ENCODE measurements at places on chromosomes 11 and 22.
A peak's percentile ranks its signal among the peaks of the same experiment; 100 is the strongest.

- DNase-seq: peak; percentile 41
These were observed 110.5 kb downstream of the ATG16L2 start for GRCh38 chr11:72924568-72925190.

- DNase-seq: no peak
These were observed 60.2 kb upstream of the LRRC4C start for GRCh38 chr11:41519696-41520095.

DNA sequence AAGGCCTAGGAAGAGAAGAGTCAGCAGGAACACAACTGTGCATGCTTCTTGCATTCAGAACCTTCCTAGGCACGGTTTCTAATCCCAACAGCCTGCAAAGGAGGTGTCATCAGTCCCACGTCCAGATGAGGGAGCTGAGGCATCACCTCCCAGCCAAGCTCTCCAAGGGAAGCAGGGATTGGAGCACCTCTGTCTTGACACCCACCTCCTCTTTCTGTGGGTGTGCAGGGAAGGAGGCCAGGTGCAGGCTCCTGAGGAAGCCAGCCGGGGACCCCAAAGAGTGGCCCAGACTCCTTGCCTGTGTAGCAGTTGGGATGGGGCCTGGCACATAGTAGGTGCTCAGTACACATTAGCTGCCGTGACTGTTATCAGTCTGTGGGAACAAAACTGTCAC lies 2.0 kb downstream of the PNPLA5 start:
- no peak for DNase-seq

DNA sequence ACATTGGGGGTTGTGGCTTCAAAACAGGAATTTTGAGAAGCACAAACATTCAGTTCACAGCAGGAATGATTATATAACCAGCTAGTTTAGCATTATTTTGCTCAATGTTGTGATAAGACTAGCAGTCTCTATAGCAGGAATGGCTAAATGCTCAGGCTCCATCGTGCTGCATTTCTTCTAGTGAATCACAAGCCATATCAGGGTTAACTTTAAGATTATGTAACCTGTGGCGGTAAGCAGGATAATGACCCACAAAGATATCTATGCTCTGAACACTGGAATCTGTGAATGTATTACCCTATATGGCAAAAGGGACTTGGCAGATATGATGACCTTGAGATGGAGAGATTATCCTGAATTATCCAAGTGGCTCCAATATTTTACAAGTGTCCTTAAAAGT lies 14.8 kb downstream of the FSHB start:
- no peak for DNase-seq

DNA sequence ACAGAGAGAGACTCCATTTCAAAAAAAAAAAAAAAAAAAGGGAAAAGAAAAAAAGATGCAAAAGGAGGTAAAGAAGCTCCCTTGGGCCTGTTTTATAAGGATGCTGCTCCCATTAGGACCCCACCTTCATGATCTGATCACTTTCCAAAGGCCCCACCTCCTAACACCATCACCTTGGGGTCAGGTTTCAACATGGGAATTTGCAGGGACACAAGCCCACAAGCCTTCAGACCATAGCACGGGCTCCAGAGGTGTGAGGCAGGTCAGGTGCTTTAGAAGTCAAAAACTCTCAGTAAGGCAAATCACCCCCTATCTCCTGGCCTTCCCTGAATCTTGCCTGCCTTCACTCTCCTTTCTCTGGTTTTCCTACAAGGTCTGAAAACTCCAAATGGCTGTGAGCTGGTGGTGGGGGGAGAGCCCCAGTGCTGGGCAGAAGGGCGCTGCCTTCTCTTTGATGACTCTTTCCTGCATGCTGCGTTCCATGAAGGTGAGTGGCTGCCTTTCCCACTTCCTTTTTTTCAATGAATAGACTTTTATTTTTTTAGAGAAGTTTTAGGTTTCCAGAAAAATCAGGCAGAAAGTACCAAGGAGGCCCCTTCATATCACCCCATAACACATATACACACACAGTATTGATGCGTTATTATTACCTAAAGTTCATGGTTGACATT lies 13.2 kb downstream of the ASPHD2 start:
- no peak for DNase-seq

DNA sequence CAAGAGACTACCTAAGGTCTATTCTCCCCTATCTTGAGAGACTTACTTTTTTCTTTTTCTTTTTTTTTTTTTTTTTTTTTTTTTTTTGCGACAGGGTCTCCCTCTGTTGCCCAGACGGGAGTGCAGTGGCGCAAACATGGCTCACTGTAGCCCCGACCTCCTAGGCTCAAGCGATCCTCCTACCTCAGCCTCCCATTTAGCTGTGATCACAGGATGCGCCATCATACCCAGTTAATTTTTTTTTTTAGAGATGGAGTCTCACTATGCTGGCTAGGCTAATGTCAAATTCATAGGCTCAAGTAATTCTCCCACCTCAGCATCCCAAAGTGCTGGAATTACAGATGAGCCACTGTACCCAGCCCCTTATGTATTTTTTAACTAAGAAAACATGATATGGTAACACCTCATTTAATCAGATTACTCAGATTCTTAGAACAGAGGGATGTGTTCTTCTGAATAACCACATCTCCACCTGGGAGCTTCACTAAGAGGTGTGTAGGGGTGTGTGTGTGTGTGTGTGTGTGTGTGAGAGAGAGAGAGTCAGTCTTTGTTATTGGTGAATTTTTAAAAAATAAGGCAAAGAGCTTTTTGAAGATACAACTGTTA lies 102.9 kb downstream of the USP35 start:
- DNase-seq: no peak

DNA sequence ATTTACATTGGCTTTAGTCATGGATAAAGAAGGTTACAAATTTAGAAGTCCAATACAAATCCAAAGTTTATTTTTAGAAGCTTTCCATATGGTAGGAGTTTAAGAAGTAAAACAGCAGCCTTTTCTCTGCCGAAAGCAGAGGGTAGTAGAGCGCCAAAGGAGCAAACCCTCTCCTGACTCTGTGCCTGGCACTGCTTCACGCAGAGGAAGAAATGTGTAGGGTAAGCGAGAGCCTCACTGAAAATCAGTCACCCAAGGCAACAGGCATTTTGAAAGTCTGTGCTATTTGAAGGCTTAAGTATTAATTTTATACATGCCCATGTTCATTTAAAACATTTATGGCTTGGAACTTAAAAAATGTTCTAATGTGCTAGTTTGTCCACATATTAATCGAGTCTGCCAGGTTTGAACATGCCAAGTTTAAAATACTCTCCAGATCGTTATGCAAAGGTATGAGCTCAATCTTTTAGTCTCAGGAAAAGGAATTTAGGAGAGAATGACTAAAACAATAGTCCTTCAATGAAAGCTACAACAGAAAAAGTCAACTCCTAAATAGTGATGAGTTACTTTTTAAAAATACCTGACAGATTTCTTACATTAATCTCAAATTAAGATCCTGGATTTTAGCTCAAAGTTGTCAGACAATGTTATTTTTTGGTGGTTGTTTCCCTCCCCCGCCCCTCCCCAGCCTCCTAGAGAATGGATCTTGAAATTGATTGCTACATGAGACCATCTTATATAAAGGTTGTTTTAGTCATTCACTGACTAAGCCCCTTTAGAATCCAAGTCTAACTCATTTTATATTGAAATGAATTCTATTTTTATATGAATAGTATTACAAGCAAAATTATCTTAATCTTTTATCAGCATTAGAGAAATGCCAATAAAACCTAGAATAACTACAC lies 38.7 kb downstream of the MRTFA start:
- no peak for DNase-seq

DNA sequence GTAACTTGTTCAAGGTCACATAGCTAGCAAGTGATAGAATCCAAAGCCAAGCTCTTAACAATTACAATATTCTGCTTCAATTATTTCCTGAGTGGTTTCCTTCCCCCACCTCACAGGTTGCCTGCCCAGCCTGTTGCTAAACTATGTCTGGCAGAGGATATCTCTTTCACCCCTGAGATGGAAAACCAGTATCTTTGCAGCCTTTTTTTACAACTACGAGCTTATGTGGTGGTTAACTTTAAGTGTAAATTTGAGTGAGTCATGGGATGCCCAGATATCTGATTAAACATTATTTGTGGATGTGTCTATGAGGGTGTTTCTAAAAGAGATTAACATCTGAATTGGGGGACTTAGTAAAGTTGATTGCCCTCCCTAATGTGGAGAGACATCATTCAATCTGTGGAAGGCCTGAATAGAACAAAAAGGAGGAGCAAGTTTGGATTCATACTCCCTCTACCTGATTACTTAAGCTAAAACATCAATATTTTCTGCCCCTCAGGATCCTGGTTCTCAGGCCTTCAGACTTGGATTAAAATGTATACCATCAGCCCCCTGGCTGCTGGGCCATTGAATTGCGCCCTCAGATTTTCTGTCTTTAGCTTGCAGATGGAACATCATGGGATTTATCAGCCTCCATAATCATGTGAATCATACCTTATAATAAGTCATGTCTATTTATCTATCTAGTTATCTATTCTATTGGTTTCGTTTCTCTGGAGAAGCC lies 911.9 kb downstream of the METTL15 start:
- DNase-seq: peak; percentile 4

DNA sequence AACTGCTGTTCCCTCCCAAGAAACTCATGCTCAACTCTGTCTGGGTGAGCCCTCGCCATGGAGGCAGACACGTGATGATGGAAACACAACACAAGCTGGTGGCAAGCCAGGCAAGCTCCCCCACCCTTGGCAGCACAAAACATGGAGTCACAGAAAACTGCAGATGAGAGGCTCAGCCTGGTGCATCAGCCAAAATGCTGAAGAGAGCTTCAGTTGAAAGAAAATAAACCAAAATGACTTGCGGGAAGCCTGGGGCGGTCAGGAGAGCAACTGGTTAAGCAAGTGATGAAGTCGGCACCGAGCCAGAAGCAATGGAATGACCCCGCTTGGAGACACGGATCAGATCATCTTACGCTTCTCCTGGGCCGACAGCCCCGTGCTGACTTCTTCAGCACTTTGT lies 68.3 kb downstream of the C11orf58 start:
- peak; percentile 48 for DNase-seq

Data from astrocyte of the cerebellum (primary cell).